ENCODE measurements at places on chromosomes 5 and 9.

DNA sequence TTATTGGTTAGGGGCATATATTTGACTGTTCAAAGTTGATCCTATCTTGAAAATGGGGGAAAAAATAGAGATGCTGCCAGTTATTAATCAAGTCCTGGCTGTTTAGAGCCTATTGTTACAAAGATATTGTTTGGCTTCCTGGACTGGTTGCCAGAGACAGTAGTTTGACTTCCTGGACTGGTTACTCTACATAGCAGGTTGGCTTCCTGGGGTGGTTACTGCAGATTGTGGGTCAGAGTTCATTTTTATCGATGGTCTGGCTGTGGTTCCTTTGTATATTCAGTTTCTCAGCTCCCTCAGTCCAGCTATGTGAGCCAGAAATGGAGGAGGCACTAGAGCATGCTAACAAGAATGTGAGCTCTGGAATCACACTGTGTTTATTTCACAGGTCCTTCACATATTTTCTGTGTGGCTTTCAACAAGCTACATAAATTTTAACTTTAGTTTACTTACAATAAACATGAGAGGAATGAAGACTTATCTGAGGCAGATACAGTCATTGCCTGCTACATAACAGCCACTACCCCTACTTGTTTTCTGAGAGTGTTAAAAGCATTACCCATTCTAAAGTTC, 137.6 kb downstream of the TRPM3 start:
- DNase-seq, result no peak

DNA sequence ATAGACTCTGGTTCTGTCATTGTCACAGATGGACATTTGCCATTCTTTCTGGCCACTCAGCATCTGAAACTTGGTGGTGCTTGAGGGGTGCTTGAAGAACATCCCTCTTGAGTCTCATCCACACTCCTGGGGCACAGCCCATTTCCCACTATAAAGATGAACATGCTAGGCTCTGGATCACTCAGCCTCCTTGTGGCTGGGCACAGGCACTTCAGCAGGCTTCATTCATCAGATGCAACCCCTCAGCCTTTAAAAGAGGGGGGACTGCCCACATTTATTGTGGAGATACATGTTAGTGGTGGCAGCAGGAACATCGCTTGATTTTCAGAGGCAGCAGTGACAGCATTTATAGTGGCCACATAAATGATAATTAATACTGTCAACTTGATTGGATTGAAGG, 124.7 kb upstream of the NIPBL start:
- no peak for DNase-seq

DNA sequence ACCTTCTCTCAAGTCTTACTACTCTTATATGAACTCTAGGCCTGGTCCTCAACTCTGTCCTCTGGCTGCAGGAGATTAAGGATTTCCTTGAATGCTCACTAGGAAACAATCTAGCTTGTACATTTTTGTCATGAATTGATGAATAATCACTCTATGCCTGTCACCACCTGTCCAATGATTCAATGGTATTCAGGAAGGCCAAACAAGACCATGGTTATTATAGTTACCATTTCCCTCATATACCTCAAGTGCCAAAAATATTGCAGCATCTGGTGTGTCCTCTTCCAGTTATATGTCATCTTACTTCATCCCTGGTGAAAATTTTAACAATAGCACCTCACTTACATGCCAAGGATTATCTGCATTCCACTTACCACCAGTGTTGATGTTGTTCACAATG, 179.0 kb upstream of the MOCS2 start:
- DNase-seq, result no peak

DNA sequence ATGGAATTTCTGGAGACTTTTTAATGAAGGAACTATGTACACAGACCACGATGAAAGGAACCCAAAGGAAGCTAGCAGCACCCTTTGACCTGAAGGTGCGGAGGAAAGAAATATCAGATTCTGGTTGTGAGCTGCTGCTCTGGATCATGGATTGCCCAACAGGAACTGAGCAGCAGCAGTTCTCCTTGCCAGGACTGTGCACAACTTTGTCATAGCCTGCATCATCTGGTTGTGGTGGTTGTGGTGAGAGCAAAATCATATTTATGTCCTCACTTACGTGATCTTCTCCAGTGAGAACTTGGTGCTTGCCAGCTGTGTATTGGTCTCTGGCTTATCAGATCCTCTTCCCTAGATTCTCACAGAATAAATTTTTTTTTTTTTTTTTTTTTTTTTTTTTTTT, 70.7 kb upstream of the LPAR1 start:
- no peak for DNase-seq

- no peak for DNase-seq
These were observed 27.9 kb downstream of the RFX3 start for GRCh38 chr9:3497857-3498256.

- DNase-seq, result no peak
These were observed 19.0 kb upstream of the FER start for GRCh38 chr5:108728566-108729241.
